ENCODE measurements at places on chromosomes 1 and 21. TPM values are rescaled to one million over a fixed set of nuclear protein-coding genes. Genes with fewer than 3 reads are reported as not detected.

NME7 gene
- 24.5 TPM for polyA plus RNA-seq

LRRC71 gene
- polyA plus RNA-seq, result 0.39 TPM

GRCh38 chr1:19009882-19010321 is 53.4 kb upstream of the IFFO2 start:
- no peak for DNase-seq

DNA sequence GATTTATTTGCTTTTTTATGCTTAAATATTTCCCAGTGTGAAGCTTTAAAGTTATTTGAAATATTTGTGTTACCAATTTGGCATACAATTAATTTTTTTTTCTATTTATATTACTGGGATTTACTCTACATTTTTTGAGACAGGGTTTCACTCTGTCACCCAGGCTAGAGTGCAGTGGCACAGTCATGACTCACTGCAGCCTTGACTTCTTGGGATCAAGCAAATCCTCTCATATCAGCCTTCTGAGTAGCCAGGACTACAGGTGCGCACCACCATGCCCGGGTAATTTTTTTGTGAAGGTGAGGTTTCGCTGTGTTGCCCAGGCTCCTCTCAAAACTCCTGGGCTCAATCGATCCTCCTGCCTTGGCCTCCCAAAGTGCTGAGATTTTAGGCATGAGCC is 39.5 kb downstream of the BACH1 start:
- DNase-seq, result no peak

DNA sequence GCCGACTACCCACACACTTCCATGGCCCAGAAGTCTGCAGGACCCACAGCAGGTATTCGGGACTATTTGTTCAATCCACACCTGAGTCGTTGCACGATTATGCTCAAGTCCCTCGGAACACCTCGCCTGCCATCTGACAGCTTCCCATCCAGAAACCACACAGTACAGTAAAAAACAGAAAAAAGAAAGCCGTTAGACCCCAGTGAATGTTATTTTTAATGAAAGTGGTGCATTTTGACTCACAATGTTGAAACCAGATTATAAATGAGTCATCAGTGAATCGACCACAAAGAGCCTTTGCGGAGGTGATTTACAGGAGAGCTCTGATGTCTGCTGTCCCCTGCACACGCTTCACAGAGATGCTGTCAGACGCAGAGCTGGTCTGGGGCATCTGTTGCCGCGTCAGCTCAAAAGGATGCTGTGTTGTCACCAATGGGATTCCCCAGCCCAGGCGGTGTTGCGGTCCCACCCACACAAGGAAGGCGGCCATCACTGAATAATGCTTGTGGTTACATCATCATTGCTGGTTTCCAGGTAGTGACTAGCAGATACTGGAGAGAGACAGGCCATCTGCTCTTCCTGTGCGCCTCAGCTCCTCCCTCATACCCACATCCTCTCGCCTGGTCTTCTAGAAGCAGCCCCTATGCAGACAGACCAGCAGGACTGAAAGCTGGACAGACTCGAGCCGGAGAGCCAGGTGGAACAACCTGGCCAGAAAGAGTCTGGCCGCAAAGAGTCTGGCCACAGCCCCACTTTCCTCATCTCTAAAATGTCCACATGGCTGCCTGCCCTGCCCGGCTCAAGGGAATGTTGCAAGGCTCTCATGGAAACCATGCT is 116.8 kb downstream of the TOMM20 start:
- peak; percentile 63 for DNase-seq

DNA sequence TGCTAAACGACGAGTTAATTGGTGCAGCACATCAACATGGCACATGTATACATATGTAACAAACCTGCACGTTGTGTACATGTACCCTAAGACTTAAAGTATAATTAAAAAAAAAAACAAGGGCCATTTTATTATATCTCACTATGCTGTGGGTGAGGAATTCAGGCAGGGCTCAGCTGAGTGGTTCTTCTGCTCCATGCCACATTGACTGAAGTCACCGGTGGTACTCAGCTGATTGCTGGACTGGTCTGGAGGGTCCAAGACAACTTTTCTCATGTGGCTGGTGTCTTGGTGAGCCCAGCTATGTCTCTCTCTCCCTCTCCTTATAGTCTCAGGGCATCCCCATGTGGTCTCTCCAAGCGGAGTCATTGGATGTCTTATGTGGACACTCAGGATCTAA is 275.0 kb downstream of the GRIK3 start:
- DNase-seq, result no peak

- DNase-seq, result no peak
These were observed 106.0 kb downstream of the VPS13D start for GRCh38 chr1:12335815-12336214.

GRCh38 chr1:234515821-234516241 is 36.9 kb upstream of the TARBP1 start:
- DNase-seq, result peak; percentile 69

DNA sequence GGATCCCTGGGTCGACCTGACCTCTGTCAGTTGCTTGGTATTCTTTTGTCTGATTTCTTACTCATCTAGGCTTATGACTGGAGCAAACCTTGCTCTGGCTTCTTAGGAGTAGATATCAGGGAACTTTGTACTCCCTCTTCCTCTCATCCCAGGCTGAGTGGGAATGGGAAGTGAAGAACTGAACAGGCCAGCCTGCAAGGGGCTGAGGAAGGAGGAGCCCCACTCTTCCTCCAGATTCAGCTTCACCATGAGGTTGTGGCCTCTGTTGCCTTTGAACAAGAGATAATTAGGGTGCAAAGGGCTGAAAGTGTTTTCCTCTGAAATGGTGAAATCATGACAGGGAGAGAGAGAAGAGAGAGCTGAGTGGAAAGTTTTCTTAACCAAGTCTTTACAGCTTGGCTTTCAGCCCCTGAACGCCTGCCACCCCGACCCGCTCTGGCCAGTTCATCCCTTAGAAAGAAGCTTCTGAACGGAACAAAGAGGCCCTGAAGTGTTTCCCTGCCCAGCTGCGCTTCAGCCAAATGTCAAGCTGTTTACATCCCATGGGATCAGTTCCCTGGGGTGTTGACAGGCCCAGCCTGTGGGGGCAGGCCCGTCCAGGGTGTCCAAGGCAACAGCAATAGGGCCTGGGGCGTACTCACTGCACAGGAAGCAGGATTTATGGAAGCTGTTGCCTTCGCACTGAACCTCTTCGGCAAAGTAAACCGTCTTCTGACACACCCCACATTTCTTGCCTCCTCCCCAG is 11.2 kb downstream of the CSRP1 start:
- DNase-seq, result peak; percentile 88
